ENCODE measurements at places on chromosomes 16 and 17.

DNA sequence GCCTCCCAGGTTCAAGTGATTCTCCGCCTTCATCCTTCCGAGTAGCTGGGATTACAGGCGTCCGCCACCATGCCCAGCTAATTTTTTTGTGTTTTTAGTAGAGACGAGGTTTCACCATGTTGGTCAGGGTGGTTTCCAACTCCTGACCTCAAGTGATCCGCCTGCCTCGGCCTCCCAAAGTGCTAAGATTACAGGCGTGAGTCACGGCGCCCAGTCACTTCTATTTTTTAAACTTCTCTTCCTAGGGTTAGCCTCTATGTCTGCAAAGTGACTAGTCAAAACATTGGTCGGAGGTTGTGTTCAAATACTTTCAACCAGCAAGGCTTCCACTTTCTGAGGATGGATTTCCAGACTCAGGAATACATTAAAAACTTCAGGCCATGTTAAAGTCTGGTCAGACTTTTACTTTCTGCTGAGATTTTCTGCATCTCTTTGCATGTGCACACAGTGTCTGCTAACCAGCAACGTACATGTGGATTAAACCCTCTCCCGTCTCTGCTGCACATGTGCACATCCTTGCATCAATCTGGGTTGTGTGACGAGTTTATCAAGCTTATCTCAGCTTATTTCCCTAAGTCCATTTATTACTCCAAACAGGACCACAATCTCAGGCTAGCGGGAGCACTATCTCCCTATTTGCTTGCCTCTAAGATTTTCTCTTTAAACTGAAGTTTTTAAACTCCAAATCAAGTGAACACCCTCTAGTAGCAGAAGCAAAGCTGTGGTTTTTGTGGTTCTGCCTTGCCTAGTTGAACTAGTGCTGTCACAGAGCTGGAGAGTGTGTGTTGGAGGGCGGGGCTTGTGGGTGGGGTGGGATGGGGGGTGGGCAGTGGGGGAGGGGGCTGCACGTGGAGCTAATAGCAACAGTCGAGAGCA, 525.2 kb upstream of the GOT2 start:
- no peak for DNase-seq

GRCh38 chr16:12462426-12463280, 341.0 kb downstream of the CPPED1 start:
- DNase-seq, result no peak

DNA sequence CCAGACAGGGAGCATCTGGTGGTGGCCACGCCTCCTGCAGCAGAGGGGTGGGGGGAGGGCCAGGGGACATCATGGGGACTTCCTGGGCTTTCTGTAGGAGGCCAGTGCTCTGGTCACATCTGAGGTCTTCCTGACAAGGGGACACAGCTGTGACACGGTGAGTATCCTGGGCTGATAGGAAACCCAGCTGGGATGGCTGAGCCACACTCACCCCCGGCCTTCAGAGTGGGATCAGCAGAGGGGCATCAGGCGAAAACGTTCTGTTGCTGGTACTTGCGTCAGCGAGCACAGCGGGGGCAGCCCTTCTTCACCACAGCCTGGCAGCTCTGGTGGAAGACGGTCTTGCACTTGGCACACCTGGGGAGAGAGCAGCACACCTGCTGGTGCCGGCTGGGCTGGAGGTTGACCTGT, 122.9 kb upstream of the SMURF2 start:
- DNase-seq, result no peak

- DNase-seq, result no peak
Measured at GRCh38 chr16:35154627-35155026, 1695.2 kb downstream of the TP53TG3F start.

DNA sequence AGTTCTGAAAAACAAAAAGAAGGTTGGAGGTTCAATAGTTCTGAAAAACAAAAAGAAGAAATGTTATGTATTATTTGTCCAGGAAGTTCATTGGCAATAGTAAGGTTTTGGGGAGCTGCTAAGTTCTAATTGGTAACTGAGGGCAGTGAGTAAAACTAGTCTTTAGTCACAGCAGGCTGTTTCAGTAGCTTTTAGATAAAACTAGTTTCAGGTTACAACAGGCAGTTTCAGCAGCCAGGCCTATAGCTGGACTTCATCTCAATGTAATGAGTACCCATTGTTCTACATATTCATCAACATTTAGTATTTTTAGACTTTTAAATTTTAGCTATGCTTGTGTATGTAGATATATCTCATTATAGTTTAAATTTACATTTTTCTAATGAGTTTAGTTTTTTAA, 639.3 kb downstream of the TOX3 start:
- no peak for DNase-seq

- no peak for DNase-seq
Measured at GRCh38 chr17:44105483-44105882, 18.0 kb downstream of the HDAC5 start.

DNA sequence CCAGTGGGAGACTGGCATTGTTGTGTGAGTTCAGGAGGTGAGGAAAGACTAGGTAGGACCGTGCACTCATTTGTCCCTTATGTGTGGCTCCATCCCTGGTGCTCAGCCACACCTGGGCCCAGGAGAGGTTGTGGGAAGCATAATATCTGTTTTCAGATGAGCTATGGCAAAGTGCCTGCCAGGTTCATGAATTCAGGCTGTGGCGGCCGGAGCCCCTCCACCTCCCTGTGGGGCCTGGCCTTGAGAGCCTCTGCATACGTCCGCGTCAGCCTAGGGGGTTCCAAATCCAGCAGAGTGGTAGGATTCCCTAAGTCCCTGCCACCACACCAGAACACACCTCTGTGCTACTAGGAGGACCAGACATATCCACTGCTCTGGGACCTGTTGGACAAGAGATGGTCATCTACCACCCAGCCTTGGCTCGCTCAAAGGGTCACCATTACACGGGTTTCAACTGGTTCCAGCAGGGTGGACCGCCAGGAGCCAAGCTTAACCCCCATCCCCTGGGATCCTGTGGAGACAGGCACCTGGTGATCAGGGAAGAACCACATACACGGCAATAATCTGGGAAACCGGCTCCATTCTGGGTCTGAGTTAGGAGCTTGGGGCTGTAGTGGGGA, 2.0 kb downstream of the B3GNT9 start:
- DNase-seq, result no peak

DNA sequence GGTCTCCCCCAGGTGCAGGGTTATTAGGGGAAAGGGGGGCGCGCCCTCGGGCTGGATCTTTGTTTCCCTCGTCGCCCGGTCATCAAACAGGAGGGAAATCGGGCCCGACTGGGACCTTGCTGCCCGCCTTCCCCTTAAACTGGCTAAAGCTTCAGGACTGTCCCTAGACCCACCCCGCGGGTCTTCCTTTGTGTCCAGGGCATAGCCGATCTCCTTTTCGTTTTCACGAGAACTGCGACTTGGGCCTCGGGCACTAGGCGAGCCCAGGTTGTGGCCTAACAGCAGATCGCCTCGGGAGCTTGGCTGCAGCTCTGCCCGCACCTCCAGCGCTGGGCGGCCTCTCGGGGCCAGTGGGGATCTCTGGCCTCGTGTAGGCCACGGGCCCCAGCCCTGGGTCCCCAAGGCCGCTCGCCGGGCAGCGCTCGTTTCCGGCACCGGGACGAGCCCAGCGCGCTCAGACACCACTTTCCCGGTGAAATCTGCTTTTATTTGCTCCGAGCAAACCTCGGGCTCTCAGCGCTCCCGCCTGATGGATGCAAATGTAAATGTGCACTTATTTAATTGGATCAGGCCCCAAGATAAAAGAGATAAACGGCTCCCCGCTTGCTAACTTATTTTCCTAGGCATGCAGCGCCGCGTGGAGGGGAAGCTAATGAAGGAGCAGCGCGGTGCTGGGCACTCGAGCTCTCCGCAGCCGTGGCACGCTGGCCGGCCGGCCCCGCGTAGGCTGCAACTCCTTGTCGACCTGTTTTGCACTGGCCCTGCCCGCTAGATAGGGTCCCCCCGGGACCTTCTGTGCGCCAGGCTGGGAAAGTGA, 7.8 kb downstream of the IRX5 start:
- peak; percentile 38 for DNase-seq

DNA sequence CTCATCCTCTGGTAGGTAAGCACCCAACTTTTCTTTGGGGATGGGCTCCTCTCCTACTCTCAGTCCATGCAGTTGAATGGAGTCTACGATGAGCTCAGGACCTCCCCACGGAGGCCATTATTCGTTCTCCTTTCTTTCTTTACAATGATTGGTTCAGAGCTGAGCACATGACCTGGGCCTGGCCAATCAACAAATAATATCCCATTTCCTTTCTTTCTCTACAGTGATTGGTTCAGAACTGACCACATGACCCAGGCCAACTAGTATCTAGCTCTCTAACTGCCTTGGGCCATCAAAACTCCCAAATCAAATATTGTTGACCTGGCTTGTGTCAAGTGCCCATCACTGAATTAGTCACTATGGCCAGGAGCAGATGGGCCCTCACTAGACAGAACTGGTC, 129.2 kb downstream of the USP31 start:
- DNase-seq, result no peak

- no peak for DNase-seq
Measured at GRCh38 chr16:55809851-55810250, 23.0 kb downstream of the CES1 start.

DNA sequence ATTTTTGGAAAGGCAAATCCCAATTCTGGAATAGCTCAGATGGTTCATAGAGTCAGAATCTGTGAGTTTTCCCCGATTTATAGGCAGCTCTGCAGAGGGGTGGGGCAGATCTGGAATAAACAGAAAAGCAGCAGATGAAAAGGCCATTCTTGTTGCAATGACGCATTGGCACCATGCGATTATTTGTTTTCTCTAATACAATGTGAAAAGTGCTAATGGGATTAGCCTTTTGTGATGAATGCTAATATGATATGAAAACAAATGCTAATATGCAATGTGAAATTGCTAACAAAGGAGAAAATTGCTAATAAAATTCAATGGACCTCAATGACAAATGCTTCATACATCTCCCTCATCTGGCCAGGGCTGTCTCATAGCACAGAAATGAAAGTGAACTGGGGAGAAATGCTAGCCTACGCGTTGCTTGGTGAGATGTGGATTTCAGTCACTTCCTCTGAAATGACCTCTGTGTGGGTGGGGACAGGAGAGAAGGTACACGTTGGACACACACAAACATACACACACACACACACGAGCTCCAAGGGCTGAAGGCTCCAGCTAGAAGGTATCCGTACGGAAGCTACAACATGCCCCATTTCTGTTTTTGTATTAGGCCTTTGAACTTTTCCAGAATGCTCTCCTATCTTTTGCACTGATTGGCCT, 394.5 kb downstream of the XYLT1 start:
- no peak for DNase-seq

DNA sequence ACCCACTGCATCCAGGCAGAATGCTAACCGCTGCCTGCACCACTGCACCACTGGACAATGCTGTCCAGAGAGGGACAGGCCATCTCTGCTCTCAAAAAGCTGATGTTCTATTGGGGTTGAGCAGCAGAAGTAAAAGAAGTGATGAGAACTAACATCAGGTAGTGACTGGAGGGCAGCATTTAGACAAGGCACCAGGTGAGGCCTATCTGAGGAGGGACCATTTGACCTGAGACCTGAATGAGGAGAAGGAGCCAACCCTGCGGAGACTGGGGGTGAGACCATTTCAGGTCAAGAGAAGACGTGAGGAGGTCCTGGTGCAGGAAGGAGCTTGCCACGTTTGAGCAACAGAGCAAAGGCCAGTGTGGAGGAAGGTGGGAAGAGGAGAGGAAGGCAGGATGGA, 34.0 kb downstream of the NTN1 start:
- DNase-seq, result no peak

- peak; percentile 72 for DNase-seq
Measured at GRCh38 chr17:82217530-82218204, 5.0 kb upstream of the CCDC57 start.

DNA sequence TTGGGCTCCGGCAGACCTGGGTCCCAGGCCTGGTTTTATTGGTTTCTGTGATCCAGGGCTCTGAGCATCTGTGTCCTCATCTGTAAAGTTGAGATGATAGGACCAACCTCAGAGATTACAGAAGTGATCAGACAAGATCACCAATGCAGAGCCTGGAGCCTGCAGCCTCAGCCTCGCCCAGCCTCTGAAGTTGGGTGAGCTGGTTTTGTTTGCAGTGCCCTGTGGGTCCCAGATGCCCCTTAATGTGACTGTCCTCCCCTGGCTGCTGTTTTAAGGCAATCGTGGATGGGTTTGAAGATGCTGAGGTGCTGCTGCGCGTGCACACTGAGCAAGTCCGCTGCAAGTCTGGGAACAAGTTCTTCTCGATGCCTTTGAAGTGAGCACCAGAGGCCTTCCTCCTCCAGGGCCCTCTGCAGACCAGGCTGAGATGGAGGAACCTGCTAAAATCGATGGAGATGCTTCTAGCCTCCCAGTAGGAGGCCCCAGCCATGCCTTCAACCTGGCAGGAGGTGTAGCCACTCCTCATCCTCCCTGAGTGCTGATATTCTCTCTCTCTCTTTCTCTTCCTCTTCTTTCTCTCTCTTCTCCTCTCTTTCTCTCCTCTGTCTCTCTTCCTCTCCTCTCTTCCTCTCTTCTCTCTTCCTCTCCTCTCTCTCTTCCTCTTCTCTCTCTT, 5.6 kb upstream of the MMP15 start:
- DNase-seq, result no peak

GRCh38 chr16:4140652-4141051, 24.4 kb upstream of the ADCY9 start:
- no peak for DNase-seq

- peak; percentile 72 for DNase-seq
Measured at GRCh38 chr17:65055708-65056638, 567 bp downstream of the GNA13 start.

- peak; percentile 29 for DNase-seq
Measured at GRCh38 chr17:17042851-17043460, 699 bp downstream of the MPRIP start.

DNA sequence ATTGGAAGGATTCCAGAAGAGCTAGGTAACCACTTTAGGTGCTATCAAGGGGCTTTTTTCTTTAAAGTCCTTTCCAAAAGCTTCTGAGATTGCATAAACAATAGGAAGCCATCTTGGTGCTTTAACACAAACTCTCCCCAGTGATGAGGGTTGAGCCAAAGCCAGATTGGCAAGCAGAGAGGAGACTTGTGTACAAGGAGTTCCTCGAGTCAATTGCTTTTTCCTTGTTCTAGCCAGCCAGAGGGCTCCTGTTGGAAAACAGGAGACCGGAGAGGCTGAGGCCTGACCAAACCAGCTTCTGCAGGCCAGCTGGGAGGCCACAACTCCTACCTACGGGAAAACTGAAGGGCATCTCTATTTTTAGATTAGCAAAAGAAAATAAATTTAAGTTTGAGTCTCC, 46.5 kb downstream of the MAPT start:
- DNase-seq, result no peak

- DNase-seq, result no peak
Measured at GRCh38 chr17:5099271-5099670, 12.4 kb downstream of the ZNF232 start.

Measured in femur (tissue), 1 donor.